Pons (tissue), 1 donor: ENCODE measurements at places on chromosomes 1 and 21.

GRCh38 chr1:180301135-180301742 lies 71.2 kb downstream of the LHX4 start:
- no peak for DNase-seq

GRCh38 chr1:941015-941587 lies 17.4 kb downstream of the SAMD11 start:
- DNase-seq, result no peak

- no peak for DNase-seq
Measured at GRCh38 chr1:202697038-202697437, 13.2 kb downstream of the SYT2 start.

- no peak for DNase-seq
Measured at GRCh38 chr21:32475162-32475812, 62.8 kb downstream of the EVA1C start.

- no peak for DNase-seq
Measured at GRCh38 chr21:32626621-32627196, 14.5 kb upstream of the CFAP298 start.

DNA sequence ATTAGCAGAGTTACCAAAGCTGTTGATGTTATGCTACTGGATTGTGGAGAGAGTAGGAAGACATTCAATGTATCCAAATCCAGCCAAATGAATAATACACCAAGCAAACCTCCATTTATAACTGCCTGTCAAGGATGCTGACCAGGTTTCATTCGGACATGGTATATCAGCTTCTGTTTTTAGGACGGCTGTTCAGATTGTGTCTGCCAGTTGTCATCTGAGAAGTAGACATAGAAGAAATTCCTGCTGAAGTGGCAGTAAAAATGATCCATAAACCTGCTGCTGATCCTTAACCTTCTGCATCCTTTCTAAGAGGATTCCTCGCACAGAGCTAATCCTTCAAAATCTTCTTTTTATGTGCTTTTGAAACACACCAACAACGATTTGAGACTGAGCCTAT lies 663.6 kb upstream of the PLXNA2 start:
- DNase-seq, result no peak
